NCI-H1694 treated with DMSO at 0.1 percent for 48 hours (cell line): ENCODE measurements at places on chromosomes 13 and 19.

DNA sequence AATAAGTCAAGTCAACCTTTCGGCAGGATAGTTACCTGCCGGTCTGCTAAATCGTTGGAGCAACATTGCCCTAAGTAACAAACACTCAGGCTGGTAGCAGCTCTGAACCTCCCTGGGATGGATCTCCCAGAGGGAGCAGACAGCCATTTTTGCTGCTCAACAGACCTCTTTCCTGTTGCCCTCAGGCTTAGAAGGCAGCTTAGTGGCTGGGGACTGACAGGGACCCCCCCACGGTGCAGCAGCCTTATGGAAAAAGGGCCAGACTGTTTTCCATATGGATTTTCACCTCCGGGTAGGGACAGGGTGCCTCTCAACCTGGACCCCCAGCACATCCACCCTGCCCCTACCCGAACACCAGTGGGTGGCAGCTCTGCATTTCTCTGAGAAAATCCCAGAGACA is 49.7 kb downstream of the UBL3 start:
- no peak for DNase-seq

GRCh38 chr13:30333616-30334015 is 26.3 kb upstream of the KATNAL1 start:
- no peak for DNase-seq

GRCh38 chr19:49926515-49926914 is 2.5 kb upstream of the ATF5 start:
- DNase-seq, result no peak

DNA sequence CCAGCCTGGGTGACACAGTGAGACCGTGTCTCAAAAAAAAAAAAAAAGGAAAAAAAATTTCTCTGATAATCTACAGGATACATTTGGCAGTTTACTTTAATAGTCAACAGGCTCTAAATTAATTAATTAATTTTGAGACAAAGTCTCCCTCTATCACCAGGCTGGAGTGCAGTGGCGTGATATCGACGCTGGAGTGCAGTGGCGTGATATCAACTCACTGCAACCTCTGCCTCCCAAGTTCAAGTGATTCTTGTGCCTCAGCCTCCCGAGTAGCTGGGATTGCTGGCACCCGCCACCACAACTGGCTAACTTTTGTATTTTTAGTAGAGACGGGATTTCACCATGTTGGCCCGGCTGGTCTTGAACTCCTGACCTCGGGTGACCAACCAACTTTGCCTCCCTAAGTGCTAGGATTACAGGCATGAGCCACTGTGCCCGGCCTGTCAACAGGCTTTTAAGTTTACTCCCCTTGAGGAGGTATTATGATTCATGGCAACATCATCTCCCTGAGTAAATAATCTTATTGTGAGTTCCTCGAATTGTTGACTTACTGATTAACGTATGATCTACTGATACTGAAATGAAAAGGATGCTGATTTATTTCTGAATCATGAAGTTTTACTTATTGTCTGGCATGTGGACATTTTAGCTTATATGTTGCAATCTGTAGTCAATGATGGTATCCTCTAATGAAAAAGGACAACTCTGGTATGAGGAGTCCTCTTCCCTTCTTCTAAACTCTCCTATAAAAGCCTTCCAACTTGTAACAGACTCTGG is 21.3 kb upstream of the MTRF1 start:
- no peak for DNase-seq

DNA sequence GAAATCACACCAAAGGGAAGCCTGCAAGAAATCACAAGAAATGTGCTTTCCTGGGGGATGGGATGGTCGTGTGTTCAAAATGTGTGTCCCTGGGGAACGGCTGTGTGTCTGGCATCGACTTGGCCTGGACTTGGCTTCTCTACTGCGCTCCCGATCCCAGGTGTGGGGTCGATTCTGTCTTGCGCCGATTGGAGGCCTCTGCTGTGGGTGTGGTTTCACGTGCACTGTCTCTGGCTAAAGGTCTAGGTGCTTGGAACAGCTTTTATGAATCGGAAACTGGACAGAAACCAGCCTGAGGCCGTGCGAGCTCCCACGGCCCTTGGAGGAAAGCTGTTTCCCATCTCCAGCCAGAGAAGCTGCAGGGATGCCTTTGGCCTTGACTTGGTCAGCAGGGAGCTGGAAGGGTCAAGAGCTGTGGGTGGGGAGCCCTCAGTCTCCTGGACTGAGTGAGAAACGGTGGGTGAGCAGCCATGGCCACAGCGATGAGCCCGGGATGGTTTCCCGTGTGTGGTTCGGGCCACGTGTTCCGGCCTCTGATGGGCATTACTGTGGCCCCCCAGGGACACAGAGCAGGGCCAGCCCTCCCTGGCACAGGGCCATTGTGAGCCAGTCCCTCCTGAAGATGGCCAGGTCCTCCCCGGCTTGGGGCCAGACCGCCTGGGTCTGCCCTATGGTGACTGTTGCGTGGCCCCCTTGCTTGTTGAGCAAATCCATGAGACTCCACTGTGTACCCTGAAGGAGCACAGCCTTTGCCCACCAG is 29.7 kb downstream of the MCF2L start:
- no peak for DNase-seq

GRCh38 chr13:44395976-44396694 is 22.5 kb downstream of the SERP2 start:
- DNase-seq, result no peak

- DNase-seq, result no peak
Measured at GRCh38 chr13:98349731-98350305, 172.7 kb upstream of the RNF113B start.

DNA sequence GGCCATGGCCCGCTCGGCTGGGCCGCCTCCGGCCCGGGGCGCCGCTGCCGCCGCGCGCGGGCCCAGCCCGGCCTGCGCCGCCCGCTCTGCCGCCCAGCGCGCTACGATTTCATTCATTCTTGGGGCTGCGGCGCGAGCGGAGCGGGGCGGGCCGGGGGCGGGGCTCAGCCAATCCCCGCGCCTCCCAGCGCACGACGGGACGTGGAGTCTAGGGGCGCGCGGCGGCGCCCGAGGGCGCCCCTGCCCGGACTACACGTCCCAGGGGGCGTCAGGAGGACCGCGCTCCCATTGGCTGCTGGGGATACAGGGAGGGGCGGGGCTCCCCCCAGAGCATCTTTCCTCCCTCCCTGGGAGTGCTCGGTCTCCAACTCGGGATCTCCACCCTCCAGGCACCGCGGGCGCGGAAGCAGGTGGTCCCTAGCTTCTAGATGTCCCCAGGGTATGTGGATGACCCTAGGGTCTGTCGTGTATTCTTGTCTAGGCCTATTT is 5.6 kb upstream of the DPF1 start:
- peak; percentile 94 for DNase-seq

- DNase-seq, result no peak
Measured at GRCh38 chr19:45785097-45785496, 2.8 kb upstream of the DMPK start.
